ENCODE measurements at places on chromosomes 11 and 22.

- no peak for DNase-seq
Measured at GRCh38 chr22:49355211-49355920, 472.3 kb downstream of the BRD1 start.

- DNase-seq: peak; percentile 40
Measured at GRCh38 chr11:23789938-23790371, 706.9 kb upstream of the LUZP2 start.

DNA sequence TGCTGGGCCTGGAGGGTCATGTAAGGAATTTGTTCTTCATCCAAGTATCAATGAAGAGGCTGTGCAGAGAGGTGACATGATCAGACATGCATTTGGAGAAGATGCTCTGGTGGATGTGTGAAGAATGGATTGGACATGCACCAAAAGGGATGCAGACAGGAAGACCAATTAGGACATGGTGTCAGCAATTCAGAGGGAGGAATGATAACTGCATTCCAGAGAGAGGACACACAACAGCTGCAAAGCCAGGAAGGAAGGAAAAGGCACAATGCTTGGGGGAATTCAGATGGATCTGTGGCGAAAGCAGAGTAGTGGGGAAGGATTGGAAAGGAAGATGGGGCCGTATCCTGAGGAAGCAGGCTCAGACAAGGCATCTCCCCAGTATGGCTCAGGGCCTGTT lies 5.2 kb upstream of the ARRB1 start:
- DNase-seq: no peak

DNA sequence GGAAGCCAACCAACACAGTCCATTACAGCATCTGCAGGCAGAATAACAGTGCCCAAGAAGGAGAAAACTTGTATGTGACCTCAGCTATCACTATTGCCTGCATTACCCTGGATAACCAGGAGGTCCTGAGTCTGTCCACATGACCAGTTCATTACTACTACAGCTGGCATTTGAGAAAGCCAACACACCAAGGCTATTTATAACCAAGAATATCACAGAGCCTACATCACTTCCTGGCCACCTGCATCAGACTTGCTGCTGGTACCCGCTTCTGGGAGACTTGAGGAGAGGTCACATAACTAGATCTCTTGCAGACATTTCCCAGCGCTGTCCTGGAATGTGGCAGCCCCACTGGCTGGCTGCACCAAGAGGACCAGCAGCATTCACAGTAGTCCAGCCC lies 11.1 kb upstream of the OR56B4 start:
- DNase-seq: no peak

GRCh38 chr22:24071686-24072085 lies 60.6 kb downstream of the CABIN1 start:
- DNase-seq: no peak

DNA sequence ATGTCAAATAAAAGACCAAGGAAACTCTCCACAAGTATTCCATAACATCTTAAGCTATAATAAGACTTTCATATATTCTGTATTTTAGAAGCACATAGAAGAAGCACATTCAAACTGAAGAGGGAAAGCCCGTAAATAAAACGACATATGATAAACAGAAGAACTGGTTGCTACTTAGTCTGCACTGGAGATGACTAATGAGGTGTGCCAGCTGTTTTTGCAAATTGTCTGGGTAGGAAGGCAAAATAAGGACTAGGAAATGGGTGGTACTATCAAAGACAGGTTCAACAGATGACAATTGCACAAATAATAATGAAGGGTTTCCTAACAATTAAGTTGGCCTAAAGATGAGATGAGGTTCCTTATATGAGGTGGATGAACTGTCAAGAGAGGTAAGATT lies 593.2 kb upstream of the CCDC179 start:
- no peak for DNase-seq

DNA sequence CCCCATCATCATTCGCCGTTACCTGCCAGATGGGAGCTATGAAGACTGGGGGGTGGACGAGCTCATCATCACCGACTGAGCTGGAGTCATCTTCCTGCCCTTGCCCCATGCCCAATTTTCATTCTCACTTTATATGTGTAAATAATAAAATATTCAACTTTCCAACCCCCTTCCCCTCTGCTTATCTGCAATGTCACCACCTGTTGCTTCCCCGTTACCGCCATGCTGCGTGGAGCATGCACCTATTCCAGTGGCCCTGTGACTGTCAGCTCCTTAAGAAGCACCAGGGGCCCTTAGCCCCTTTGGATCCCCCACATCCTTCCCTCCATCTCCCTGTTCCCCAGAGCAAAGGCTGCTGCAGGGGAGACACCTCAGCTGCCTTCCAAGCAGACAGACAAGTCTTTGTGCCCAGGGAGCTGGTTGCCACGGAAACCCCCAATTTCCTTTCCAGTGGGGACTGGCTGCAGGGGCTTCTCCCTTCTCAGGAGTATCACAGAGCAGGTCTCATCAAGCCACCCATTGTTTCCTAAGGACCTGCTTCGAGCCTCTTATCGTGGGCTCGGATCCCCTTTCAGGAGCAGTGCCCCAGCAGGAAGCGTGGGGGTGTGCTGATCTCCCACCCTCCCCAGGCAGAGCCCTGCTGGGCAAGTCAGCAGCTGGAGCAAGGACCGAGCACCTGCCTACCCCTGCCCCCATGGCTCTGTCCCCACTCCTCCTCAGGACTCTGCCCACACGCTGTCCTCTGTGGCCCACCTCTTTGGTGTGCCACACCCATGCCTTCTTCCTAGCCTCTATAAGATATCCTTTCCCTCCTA lies 14.3 kb downstream of the POLR2F start:
- DNase-seq: no peak

GRCh38 chr22:43365715-43366440 lies 22.7 kb upstream of the SCUBE1 start:
- no peak for DNase-seq

DNA sequence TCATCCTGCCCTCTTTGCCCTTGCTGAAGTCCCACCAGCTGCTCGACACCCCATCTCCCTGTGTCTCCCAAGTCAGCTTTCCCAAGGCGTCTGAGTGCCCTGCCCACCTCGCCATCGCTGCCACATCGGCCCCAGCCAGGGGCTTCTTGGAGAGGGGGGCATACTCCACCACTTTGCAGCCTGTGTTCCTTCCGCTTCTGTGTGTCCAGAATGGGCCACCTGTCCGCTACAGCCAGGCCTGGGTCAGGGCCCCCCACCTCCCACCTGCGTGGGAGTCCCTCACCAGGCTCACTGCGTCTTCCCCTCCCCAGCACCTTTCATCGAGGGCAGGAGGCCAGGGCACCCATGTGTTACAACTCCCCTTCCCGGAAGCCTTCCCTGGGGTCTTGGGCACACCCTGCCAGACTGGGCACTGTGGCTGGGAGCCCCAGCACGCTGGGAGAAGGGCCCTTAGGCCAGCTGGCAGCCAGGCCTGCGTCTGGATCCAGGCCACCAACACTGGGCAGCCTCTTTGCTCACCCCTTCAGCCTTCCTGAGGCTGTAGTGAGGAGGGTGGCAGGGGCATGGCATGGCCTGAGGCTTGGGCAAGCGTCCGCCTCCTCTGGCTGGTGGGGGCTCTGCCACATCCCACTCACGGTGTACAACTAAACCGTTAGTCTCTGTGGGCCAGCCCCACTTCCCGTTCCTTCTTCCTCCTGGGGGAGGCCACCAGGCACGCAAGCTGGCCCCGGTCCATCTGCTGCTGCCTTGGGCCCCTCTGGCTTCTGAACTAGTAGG lies 13.4 kb downstream of the CPT1A start:
- DNase-seq: no peak

- no peak for DNase-seq
Measured at GRCh38 chr11:75667831-75668450, 897 bp downstream of the MAP6 start.

DNA sequence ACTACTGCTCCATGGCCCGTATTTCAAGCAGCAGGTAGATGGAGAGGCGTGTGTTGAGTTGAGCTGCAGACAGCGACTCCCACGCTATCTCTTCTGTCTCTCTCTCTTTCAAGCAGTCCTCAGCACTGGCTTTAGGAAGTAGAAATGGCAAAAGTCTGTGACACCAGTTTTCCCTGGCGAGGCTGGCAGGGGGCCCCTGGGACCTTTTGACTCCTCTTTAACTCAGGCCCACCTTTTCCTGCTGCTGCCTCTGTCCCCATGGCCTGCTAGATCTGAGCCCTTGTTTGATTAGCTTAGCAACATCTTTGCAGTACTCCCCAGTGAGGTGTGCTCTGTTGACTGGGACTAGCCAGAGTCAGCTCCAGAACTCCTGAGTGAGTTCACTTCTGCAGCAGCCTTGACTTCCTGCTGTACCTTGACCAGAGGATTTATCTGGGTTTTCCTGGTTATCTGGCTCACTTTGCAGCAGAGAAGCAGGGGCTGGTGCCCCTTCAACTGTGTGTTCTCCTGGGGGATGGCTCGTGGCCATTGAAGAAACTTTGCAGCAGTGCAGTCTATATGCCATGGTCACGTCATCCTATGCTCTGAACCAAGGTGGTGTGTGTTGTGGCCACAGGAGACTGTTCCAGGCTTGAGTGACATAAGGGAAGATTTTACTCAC lies 183.9 kb downstream of the DBX1 start:
- DNase-seq: no peak

DNA sequence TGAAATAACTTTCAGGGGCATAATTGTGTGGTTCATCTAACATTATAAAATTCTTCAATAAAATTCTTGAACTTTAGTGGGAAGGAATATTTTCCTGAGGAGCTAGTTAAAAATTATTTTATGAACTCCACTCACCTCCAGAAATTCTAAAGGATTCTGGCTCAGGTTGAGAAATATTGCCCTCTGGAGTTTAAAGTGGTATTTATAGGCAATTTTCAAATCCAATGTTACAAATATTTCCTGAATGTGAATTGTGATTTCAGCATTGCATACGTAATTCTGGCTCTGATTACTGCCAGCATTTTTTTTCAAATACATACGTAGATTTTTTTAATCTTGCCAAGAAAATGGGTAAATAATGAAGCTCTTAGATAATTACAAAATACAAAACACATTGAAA lies 598.2 kb upstream of the ANO3 start:
- DNase-seq: no peak

DNA sequence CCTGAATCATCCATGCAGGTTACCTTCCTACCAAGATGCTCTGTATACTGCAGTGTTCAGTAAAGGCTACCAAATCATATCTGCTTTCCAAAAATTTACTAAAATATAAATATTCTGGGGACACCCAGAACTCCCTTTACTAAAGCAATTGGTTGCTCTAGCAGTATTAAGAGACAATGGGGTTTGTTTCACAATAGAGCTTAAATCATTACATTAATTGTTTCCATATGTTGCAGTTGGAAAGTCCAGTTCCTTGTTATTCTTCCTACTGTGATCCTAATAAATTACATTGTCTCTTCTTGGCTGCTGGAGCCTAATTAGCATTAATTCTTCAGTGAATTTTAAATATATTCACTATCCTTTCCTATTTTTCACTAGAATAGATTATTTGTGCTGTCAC lies 316.0 kb upstream of the MTNR1B start:
- no peak for DNase-seq

DNA sequence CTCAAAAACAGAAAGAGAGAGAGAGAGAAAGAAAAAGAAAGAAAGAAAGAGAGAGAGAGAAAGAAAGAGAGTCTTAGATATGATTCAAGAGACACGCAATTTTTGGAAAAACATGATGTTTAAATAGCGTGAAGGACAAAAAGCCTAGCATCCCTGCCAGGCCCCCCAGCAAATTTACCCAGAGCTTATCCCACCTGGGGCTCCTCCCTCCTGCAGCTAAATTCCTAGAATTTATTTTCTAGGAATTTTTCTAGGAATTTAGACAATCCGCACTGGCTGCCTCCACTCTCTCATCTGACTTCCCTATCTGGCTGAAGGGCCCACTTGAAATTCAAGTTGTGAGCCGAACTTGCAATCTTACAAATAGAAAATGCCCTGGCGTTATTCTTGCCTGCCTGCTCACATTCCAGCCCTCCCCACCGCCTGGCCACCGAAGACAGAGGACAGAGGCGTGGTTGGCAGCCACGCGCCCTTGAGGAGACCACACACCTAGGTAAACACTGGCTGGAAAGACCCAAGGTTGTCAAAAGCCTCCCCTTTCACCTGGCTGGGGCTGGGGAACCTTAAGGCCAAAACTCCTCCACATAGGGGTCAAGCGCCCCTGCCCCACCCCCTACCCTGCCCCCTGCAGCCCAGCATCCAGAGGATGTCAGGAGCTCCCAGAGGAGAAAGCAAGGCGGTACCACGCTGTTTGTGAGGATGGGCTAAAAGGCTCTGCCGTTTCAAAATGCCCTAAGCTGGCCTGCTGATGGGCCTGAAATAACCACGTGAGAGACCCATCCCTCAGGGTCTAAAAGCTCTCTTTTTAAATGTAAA lies 42.2 kb downstream of the AHNAK start:
- DNase-seq: no peak

DNA sequence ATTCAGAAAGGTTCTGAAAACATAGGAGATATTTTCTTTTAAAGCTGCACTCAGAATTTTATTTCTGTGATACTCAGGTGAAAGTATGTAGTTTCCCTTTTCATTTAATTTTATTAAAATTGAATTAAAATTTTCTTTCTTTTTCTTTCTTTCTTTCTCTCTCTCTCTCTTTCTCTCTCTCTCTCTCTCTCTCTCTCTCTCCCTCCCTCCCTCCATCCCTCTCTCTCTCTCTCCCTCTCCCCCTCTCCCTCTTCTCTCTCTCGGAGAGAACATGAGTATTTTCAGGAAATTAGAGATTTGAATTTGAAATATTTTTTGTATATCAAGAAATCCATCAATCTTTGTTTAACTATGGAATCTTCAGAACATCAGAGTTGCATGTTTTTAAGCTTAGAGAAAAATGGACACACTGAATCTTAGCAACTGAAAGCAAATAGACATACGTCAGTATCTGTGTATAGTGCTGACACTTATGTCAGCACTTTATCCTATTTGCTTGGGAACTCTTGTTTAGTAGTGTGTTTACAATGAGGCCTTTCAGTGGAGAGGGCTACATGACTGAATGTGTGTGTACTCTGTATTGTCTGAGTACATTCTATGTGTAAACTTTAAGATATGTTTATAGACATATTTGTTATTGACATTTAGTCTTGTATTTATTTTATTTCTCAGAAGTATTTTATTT lies 44.5 kb downstream of the PDE3B start:
- DNase-seq: no peak

- DNase-seq: no peak
Measured at GRCh38 chr22:20080445-20080775, 369 bp downstream of the DGCR8 start.

DNA sequence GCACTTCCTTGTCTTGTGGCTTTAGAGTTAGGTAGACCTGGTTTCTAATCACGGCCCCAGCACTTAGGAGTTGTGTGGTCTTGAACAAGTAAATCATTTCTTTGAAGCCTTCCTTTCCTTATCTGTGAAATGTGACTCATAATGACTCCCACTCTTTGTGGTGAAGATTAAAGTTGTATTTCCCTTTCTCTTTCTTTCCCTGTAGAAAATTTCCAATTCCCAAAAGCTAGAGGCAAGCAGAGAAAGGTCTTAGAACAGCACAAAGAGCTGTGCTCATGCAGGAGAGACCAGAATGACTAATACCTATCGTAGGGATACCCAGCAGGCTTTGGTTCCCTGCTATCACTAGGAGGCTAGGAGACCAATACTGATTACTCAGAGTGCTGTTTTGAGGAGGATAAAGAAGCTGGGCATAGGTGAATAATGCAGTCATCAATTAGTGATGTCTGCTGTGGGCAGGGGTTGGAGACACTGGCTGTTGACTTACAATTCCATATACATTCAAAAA lies 270.7 kb upstream of the SYN3 start:
- DNase-seq: peak; percentile 5

- no peak for DNase-seq
Measured at GRCh38 chr11:975827-976226, 50.2 kb downstream of the AP2A2 start.

Data from retinal pigment epithelial cell (primary cell).